ENCODE measurements at places on chromosomes 3 and 15.
A peak's percentile ranks its signal among the peaks of the same experiment; 100 is the strongest.

DNA sequence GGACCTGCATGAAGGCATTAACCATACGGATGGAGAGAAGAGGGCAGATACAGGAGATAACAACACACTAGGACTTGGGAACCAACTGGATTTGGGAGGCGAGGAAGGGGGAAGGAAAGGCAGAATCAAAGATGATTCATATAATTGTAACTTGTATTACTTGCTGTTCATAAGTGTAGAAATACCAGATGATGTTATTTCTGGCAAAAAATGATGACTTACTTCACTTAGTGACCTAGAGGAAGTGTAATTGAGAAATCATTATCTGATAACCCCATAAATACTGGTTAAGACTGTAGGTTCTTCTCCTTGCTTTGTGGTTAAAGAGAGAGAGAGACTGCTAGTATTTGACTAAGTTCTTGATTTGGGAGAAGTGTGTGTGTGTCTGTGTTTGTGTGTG lies 50.5 kb upstream of the GK5 start:
- DNase-seq, result no peak

DNA sequence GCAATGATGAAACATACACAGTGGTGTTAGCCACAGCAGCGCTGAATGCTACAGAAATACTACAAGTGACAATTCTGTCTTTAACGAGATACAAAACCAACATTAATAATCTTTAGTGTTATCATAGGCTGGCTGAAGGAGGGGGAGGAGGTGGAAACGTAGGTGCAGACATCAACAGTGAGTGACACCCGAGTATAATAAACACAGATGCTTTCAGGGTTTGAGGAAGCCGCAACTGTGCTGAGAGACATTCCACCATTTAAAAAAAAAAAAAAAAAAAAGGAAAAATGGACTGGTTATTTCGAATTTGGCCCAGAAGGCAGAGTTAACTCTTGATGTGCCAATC lies 4.3 kb upstream of the IGDCC3 start:
- DNase-seq, result no peak

DNA sequence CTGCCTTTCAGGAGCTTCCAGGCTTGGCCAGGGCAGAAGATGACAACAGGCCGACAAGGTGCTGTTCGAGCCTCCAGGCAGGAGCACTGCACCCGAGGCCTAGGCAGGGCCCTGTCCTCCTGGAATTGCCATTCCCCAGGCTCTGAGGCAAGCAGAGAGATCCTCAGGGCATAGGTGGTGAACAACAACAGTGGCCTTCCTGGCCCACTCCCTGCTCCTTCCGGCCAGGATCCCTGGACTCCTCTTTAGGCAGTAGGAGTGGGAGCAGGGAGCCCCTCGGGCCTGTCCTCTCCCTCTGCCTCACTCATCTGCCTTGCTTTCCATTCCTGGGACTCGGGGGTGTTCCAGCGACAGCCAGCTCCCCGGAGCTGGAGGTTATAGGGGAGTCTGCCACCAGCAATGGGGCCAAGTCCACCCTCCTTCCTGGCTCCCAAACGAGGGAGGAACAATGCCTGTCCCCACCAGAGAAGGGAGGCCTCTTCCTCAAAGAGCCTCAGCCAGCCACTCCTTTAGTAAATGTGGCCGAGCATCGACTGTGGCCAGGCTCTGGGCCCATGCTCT lies 135.0 kb downstream of the NUP210 start:
- DNase-seq, result no peak

DNA sequence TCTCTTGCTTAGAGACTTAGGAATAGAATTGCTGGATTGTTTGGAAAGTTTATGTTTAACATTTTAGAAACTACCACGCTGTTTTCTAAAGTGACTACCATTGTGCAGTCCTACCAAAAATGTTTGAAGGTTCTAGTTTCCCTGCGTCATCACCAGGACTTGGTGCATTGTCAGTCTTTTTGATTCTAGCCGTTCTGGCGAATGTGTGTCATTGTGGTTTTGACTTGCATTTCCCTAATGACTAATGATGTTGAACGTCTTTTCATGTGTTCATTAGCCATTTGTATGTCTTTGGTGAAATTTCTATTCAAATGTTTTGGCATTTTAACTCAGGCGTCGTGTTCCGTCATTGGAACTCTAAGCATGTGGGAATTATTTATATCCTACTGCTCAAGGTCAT lies 58.0 kb downstream of the CHD2 start:
- peak; percentile 25 for DNase-seq

DNA sequence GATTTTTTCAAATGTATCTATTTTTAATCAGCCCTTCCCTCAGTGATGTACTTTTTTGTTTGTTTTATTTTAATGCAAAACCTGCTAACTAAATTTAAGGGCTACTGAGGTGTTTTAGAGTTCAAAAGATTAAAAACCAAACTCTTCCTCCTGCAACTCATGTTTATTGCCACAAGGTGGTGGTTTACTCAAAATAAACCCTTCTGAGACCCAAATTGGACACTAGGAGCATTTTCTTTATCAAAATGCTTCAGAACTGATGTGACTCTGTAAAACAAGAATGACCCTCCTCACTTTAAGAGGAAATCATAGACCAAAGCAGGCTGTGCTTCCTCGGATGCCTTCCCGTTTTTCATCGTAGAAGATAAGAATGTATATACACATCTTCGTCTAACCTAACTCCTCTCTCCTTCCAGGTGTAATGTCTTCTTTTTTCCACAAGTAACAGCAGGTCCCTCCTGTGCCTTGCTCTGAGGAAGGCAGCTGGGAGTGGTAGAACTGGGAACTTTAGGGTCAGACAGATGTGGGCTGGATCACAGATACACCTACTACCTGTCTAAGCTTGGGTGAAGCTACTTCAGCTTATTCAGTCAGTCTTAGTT lies 2.9 kb upstream of the NME9 start:
- DNase-seq, result no peak

DNA sequence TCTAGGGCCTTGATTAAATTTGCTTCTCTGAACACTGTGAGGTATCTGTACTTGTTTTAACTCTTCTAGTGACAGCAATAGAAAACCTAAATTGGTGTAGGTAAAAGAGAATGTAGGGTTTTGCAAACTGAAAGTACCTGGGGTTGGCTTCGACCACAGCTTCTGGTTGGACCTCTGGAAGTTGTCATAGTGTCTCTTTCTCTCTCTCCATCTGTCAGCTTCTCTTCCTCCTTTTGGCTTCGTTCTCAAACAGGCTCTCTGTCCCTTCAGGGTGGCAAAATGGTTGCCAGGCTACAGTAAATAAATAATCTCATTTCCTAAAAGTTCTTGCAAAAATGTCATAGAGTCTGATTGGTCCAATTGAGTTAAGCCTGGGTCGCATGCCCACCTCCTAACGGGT lies 149.3 kb upstream of the CTDSPL start:
- DNase-seq, result no peak

DNA sequence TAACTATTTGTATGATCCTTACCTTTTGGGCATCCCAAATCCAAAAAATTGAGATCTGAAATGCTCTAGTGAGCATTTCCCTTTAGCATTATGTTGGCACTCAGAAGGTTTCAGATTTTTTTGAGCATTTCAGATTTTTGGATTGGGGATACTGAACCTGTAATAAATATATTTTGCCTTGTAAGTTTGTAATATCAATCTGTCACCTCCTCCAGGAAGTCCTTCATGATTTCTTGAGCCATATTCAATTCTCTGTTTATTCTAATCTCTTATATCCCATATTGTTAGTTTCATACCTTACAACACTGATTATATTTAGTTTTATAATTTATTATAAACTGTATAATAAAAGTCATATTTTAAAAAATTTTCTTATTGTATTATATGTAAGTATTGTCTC lies 215.2 kb downstream of the BBX start:
- DNase-seq, result no peak

DNA sequence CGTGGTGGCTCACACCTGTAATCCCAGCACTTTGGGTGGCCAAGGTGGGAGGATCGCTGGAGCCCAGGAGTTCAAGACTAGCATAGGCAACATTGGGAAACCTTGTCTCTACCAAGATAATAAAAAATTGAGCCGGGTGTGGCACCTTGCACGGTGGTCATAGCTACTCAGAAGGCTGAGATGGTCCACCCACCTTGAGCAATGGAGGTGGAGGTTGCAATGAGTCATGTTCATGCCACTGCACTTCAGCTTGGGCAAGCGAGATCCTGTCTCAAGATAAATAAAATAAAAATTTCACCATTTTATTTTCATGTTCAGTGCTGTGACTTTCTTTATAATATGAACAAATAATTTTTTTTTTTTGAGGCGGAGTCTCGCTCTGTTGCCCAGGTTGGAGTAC lies 12.5 kb downstream of the MAPK6 start:
- DNase-seq, result no peak

- no peak for DNase-seq
Observed at GRCh38 chr15:91196768-91197167, 96.7 kb downstream of the SV2B start.

- DNase-seq, result no peak
Observed at GRCh38 chr3:49759226-49759625, 27.1 kb downstream of the IP6K1 start.

All from stimulated activated CD4-positive, alpha-beta T cell treated with anti-CD3 and anti-CD28 coated beads, Interleukin-15, amount 100 ng/mL, for 48 hours (primary cell).